Activated CD4-positive, alpha-beta T cell treated with anti-CD3 and anti-CD28 coated beads, Interleukin-2, Interleukin-6, amounts not matched to agents 100 ng/mL and 50 ng/mL, durations not matched to agents 16 hours and 8 hours (primary cell): ENCODE measurements at places on chromosomes 4 and X.
A peak's percentile ranks its signal among the peaks of the same experiment; 100 is the strongest.

DNA sequence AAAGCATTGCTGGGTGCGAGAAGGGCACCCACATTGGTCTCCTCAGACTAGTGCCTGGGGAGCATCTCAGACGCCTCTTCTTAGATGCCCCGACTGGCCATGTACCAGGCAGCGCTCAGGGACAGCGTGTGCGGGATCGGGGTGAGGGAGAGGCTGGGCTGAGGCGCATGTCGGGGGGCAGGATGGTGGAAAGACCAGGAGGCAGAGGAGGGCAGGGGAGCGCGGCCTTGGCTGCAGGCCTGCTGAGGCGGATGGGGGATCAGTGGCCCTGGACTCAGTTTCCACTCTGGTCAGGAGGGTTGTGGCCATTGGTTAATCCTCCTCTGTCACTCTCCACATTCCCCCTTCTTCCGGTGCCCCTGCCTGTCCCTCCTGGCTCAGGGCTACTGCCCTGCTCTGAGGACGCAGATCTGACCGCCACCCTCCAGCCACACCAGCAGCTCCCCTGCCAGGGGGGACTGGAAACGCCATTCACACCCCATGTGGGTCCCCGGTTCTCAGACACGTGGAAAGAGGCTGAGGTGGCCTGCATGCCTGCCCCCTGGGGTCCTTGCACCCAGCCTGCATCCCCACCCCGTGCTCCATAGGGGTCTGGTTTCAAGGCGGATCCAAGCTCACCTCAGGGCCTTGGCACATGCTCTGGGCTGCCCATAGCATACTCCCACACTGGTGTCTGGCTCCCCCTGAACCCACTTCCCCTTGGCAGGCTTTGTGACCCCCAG, 105.9 kb downstream of the CPZ start:
- no peak for DNase-seq

DNA sequence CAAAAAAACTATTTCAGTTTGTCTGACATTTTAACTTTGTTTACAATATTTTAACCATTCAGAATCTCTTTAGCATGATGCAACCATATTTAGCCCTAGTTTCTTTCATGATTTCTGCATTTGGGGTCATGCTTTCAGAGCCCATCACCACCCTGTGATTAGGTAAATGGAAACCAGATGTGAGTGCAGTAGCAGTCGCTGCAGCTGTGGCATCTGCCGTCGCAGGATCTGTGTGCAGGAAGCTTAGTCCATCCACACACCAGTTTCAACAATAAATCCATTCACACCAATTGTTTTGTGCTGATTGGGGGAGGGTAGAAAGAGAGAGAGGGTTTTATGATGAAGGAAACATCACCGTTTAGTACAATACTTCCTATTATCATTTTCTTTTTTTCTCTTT, 130.5 kb downstream of the CPEB2 start:
- no peak for DNase-seq

- peak; percentile 28 for DNase-seq
These were observed 43.8 kb downstream of the GEMIN8 start for GRCh38 chrX:13985697-13986435.

- DNase-seq, result no peak
These were observed 79.0 kb downstream of the AFAP1 start for GRCh38 chr4:7860600-7861163.

- no peak for DNase-seq
These were observed 4.3 kb upstream of the AGA start for GRCh38 chr4:177446586-177446985.

- no peak for DNase-seq
These were observed 7.7 kb upstream of the SLAIN2 start for GRCh38 chr4:48333587-48333986.

- DNase-seq, result no peak
These were observed 2.4 kb downstream of the CXXC4 start for GRCh38 chr4:104492183-104492771.

GRCh38 chr4:184727430-184727829, 6.5 kb downstream of the CENPU start:
- no peak for DNase-seq

DNA sequence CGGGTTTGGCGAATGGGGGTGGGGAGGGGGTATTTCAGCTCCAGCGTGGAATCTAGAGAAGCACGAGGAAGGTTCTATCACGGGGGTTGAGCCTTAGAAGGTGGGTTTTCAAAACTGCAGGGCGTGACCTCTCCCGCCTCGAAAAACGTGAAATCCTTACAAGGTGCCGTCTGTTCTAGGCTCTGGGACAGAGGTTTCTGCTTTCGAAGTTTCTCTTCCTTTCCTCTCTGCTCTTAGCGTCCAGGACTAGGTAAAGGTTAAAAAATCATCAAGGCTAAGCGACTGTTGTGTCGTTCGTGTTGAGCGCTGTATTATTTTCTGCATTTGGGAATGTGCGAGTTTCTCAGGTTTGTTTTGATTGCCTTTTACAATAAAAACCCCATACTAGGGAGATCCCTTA, 1.1 kb downstream of the FHL1 start:
- DNase-seq, result no peak
